Stimulated activated CD8-positive, alpha-beta memory T cell treated with anti-CD3 and anti-CD28 coated beads, Interleukin-7, amount 100 ng/mL, for 4 hours (primary cell): ENCODE measurements at places on chromosomes 3 and 15.

GRCh38 chr3:129061023-129061887 is 676 bp downstream of the GP9 start:
- no peak for DNase-seq

DNA sequence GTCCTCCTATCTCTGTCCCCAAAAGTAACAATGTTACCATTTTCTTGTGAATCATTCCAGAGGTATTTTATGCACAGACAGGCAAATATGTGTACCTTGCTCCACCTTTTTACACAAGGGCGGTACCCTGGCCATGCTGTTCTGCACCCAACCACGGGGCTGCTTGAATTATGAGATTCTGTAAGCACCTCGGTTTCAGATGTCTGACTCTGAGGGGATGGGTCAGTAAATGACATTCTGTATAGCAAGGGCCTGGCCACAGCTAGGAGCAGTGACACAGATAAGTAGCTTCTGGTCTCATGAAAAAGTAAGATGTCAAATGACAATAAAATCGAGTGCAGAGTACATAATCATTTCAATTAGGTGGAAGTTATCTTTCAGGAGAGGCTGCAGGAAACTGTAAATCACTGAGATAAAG is 30.4 kb upstream of the FLNB start:
- DNase-seq, result no peak

GRCh38 chr3:39506863-39507262 is 39.4 kb downstream of the MOBP start:
- DNase-seq, result no peak

DNA sequence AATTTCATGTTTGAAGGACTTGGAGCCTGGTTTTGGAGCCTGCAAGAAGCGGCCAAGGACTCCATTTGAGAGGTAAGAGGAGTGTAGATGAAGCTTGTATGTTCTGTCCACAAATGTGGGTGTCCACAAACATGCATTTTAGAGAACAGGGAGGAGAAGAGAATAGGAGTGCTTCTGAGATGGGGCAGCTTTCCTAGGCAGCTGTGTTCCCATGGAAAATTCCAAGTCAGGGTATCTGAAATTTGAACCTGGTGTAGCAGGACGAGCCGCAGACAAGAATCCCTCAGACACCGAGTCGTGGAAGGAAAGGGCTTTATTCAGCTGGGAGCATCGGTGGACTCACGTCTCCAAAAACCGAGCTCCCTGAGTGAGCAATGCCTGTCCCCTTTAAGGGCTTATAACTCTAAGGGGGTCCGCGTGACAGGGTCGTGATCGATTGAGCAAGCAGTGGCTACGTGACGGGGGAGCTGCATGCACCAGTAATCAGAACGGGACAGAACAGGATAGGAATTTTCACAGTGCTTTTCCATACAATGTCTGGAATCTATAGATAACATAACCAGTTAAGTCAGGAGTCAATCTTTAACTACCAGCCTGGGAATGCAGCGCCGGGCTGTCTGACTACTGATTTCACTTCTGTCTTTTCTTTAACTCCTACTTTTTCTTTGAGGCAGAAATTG is 71.4 kb upstream of the WDR72 start:
- no peak for DNase-seq

DNA sequence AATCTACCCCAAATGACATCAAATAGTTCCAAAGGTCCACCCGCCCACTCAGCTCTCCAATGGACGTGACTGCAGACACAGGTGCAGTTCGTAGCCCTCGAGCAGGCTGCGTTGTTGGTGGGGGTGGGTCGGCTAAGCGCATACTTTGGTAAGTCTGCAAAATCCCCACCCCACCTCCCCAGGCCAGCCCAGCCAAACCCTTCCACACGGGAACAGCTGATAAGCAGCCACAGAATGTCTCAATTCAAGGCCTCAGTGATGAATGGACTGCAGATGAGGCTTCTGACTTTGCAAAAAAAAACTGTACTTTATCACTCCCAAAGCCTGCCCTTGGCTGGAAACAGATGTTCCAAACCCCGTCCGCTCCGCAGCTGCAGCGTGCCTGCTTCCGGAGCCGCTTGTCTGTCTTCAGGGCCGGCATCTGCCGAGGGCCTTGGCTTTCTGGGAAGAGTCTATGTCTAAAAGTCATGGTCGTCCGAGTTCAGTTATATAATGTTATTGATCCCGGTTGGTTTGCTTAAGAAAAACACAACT is 38.2 kb downstream of the PCSK6 start:
- DNase-seq, result no peak

GRCh38 chr3:16849795-16850194 is 35.0 kb upstream of the PLCL2 start:
- DNase-seq, result no peak

- DNase-seq, result no peak
Observed at GRCh38 chr15:60115579-60116380, 111.7 kb downstream of the FOXB1 start.

DNA sequence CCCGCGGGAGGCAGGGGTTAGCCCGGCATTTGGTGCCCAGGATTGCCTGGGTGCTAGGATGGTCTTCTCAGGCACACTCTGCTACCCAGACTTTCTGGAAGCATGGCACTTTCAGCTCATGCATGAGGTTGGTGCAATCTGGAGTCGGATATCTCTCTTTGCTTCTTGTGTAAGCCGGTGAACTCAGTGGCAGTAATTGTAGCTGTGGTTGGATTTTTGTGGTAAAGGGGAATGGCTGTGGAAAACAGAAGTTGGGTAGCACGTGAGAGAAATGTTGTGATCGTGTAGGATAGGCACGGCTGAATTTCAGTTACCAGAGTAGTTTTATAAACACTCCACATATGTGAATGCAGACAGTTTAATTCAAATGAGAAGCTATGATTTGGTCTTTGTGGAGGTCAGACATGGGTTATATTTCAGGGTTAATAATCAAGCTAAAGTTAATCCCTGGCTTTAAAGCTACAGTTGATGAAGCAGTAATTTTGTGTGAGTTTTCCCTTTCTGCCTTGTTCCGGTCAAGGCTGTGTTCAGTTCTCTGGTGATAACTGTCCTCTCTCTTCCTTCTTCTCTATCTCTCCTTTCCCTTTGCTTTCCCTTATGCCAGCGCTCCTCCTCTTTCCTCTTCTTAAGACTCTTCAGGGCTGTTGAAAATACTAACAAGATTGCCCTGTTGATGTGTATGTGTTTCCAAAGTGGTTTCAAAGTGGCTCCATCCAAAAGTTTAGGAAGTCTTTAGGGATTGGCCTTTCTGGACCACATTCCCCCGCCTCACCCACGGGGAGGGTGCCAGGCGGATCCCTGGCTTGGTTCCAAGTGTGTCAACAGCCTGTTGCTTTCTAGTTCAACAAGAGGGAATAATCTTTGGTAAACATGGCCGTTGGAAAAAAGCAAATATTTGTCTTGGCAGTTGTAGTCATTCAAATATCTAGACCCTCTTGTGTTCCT is 404.6 kb upstream of the C2CD4B start:
- DNase-seq, result no peak

- DNase-seq, result no peak
Observed at GRCh38 chr3:55491296-55491816, 4.2 kb upstream of the WNT5A start.

DNA sequence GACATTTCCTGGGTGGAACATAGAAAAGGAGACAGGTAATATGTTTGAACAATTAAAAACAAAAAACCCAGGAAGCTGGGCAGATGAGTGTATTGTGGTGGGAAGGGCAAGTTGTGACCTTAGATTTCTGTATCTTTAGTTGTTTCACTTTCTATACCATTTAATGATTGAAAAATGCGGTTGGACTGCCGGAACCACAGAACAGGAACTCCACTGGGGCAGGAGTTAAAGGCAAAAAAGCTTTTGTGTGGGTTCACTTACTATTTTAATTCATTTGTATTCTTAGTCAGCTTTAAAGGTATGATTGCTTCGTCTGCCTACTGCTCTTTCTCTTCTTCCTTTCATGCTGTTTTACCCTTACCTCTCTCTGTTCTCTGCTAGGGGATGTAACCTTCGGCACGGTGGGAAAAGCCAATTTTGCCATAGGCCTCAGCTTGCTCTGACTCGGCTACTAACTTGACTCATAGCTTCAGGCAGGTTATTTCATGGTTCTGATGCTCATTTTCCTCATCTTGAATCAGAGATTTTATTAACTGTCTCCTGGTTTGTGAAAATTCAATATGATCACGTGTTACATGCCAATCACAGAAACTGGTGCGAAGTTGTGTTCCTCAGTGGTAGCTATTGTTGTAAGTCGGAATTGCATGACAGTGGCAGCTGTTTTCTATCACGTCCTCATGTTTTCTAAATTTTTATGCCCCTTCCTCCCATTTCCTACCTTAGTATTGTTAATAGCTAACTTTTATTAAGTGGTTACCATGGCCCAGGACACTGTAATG is 1.6 kb upstream of the MCTP2 start:
- peak; percentile 41 for DNase-seq

DNA sequence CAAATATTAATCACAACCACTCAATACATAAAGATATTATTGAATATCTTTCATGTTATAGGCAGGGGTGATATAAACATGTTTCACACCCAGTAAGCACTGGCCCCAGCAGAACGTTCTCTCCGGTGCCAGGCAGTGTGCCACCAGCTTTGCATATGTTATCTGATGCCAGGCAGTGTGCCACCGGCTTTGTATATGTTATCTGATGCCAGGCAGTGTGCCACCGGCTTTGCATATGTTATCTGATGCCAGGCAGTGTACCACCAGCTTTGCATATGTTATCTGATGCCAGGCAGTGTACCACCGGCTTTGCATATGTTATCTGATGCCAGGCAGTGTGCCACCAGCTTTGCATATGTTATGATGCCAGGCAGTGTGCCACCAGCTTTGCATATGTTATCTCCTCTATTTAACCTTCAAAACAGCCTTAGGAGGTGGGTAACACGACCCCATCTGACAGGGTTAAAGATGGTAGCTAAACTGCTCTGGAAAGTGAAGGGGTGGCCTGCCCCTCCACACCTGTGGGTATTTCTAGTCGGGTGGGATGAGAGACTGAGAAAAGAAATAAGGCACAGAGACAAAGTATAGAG is 6.9 kb downstream of the MUC20 start:
- DNase-seq, result no peak

- no peak for DNase-seq
Observed at GRCh38 chr15:90358124-90359033, 6.3 kb downstream of the ZNF774 start.

DNA sequence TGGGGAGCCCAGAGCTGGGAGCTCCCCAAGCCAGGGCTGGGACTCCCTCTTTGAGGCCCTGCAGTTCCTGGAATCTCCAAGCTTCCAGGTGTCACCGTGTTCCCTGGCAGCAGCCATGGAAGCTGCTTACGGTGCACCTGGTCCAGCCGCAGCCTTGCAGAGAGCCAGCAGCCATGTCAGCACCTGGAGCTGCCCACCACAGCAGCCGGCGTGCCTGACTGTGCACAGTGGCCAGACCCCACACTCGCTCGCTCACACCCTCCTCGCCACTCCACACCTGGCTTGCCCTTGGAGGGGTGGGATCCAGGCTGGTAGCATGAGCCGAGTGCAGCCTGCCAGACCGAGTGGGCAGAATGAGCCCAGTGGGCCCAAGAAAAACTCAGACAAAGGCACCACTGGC is 14.8 kb upstream of the HTR3E start:
- DNase-seq, result no peak

- no peak for DNase-seq
Observed at GRCh38 chr3:29532473-29532872, 251.6 kb downstream of the RBMS3 start.

GRCh38 chr3:64157150-64158035 is 67.9 kb downstream of the PRICKLE2 start:
- no peak for DNase-seq

GRCh38 chr15:44909423-44909822 is 47.1 kb upstream of the TERB2 start:
- DNase-seq, result no peak

DNA sequence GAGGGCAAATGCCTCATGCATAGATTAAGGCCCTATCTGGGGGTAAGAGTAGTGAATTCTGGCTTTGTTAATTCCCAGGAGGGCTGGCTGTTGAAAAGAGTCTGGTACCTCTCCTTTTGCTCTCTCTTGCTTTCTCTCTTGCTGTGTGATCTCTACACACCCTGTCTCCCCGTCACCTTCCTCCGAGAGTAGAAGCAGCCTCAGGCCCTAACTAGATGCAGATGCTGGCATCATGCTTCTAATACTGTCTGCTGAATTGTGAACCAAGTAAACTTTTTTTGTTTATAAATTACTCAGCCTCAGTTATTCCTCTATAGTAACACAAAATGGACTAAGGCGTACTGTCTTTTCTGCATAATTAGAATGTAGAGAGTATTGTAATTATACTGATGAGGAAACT is 908.1 kb downstream of the DIPK2A start:
- no peak for DNase-seq

- no peak for DNase-seq
Observed at GRCh38 chr3:191644291-191644690, 183.3 kb downstream of the PYDC2 start.

DNA sequence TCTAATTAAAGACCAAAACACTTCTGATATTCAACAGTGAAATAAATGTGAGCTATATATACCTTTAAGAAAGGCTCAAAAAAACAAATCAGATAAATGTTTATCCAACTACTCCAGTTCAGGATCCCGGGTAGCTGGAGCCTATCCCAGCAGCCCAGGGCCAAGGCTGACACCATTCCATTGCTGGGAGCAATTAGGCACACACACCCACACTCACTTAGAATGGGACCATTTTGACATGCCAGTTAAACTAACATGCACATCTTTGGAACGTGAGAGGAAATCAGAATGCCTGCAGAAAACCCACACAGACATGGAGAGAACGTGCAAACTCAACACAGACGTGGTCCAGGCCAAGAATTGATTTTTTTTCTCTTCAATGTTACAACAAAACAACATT is 30.0 kb upstream of the PLSCR4 start:
- no peak for DNase-seq

DNA sequence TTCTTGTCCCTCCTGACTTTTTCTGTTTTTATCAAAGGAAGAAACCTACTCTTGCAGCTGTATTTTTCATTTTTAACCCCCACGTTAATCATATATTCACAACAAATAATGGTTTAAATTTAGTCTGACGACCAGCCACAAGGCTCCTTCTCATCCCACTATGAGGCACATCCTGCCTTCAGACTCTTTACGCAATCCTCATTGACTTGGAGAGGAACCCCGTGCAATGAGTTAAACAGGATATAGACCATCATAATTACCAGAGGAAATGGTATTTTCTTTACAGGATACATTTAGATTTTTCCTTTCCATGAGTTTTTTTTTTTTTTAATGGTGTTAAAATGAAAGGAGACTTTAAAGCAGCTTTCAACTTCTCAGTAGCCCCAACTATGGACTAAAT is 68.5 kb downstream of the WWTR1 start:
- DNase-seq, result no peak

DNA sequence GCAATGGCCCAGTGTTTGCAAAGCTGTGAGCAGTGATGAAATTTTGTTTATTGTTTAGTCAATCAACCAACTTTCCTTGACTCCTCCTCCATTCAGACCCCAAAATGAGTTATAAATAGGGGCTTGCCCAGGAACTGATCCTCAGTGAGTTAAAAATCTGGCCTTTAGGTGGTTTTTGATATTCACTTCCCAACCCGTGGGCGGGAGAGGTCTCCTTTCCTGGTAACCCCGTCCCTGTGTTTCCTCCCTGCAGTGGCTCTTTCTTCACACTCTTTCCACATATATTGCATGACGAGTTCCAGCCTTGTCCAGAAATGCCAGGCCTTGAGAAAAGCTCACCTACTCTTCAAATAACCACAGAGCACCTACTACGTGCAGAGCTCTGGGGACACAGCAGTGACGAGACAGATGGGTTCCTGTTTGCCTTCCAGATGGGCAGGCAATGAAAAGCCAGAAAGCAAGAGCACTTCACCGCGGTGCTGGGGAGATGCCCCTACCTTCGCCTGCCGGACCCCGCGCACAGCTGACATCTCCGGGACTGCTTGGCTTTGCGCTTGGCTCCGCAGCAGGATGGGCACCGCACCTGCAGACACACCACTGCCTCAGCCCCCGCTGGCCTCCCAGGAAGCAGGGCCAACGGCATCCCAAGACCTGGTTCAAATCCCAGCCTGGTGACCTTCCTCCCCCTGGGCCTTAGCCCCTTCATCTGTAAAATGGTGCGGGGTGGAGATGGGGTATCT is 17.2 kb downstream of the SSUH2 start:
- no peak for DNase-seq
